ENCODE measurements at places on chromosomes 4 and X.

DNA sequence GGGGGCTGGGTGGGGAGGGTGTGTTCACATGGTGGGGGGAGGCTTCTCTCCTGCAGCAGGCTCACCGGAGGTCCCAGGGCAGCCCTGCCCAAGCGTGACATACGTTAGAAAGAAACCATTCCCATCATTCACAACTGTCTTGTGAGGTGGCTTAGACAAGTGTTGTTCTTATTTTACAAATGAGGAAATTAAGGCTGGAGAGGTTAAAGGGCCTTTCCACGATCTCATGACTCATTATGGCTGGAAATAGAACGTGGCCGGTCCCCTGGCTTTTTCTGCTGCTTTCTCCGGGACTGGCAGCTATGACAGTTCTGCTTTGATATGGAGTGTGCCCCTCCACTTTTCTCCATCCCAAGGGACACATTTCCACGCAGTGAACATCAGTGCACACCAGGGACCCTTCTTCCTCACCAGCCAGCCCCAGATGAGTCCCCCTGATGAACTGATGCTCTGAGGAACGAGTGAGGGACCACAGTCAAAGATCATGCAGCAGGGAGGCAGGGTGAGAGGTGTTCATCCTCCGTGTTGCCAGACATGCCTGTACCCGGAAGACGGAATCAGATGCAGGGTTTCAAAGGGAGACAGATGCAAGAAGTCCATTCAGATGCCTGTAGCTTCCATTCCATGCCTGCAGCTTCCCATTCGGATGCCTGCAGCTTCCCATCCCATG lies 64.0 kb upstream of the ACSL1 start:
- no peaks in the 10 kb centered on the region for H3K36me3 ChIP-seq
- H3K4me1 ChIP-seq: no peaks in the 10 kb centered on the region
- no peak for DNase-seq
- H3K4me3 ChIP-seq: no peak overlapping the region
- H3K27ac ChIP-seq: no peak overlapping the region

DNA sequence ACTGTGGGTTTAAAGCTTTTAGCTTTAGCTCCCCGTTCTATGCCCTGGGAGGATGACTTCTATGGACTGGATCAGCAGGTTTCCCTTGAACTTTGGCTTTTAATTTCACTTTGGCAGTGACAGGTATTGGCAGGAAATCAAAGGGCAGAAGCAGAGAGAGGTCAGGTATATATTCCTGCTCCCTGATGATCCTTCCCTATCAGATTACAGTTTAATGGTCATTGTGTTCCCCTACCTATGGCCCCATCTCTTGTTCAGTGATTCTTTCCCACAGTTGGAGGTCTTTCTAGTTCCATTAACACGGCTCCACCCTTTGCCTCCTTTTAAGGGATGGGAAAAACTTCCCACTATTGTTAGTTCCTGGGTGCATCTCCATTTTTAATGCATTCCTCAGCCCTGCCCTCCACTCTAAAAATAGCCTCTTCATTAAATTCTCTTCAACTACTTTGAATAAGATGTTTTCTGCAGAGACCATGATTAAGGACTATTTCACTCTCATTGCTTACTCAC lies 107.8 kb upstream of the TMEM47 start:
- H3K27ac ChIP-seq: no peak overlapping the region
- H3K27me3 ChIP-seq: no peaks in the 10 kb centered on the region
- no peak overlapping the region for H3K4me3 ChIP-seq
- no peak for DNase-seq
- H3K36me3 ChIP-seq: no peaks in the 10 kb centered on the region
- H3K4me1 ChIP-seq: no peaks in the 10 kb centered on the region

DNA sequence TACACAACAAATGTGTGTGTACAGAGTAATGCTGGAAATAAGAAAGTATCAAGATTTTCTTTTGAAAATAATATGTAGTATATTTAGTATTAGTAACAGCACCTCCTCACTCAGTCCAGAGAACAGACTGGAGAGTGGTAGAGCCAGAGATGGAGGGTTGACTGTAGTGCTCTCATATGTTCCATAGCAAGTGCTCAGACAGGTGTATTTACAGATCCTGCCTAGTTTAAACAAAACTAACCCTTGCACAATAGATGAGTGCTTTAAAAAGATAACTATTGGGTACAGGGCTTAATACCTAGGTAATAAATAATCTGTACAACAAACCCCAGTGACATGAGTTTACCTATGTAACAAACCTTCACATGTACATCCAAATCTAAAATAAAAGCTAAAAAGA lies 381.0 kb upstream of the EMCN start:
- no peak for DNase-seq
- H3K4me1 ChIP-seq: peaks cover 14% of the 10 kb centered on the region
- no peaks in the 10 kb centered on the region for H3K27me3 ChIP-seq
- H3K4me3 ChIP-seq: no peak overlapping the region

DNA sequence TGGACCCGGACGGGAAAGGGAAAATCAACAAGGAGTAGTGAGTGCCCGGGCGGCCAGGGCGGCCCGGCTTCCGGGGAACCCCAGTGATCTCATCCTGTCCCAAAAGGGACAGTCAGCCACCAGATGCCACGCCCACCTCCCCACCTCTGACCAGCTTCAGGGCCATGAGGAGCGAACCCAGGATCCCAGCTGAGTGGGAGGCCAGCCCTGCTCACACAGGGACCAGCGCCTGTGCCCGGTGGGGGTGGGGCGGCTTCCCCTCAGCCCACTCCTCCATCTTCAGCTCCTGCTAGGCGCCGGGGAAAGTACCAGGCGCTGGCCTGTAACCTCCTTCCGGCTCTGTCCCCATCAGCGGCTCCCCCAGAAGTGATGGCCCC lies 6.2 kb downstream of the MYL5 start:
- peak overlapping the region; percentile 84 for H3K27ac ChIP-seq
- H3K4me3 ChIP-seq: peak overlapping the region; percentile 72
- H3K4me1 ChIP-seq: peaks cover 14% of the 10 kb centered on the region
- no peak for DNase-seq
- H3K36me3 ChIP-seq: peaks cover 11% of the 10 kb centered on the region

- H3K36me3 ChIP-seq: no peaks in the 10 kb centered on the region
- no peak for DNase-seq
- H3K27ac ChIP-seq: no peak overlapping the region
- no peaks in the 10 kb centered on the region for H3K27me3 ChIP-seq
- no peak overlapping the region for H3K4me3 ChIP-seq
- H3K4me1 ChIP-seq: peaks cover 4% of the 10 kb centered on the region
These were observed 33.9 kb downstream of the BCLAF3 start for GRCh38 chrX:19956923-19957322.

Measured in effector memory CD8-positive, alpha-beta T cell (primary cell).